ENCODE measurements at places on chromosomes 4 and X. TPM values are rescaled to one million over a fixed set of nuclear protein-coding genes. Genes with fewer than 3 reads are reported as not detected.

GRCh38 chr4:176444741-176445140 lies 125.0 kb downstream of the SPCS3 start:
- H3K36me3 ChIP-seq = no peaks in the 10 kb centered on the region
- no peak overlapping the region for H3K27ac ChIP-seq
- H3K4me1 ChIP-seq = no peaks in the 10 kb centered on the region
- DNase-seq = no peak
- H3K4me3 ChIP-seq = no peak overlapping the region

- no peaks in the 10 kb centered on the region for H3K4me1 ChIP-seq
- no peaks in the 10 kb centered on the region for H3K27me3 ChIP-seq
- H3K36me3 ChIP-seq = no peaks in the 10 kb centered on the region
- no peak for DNase-seq
Measured at GRCh38 chr4:6147441-6147840, 52.9 kb downstream of the JAKMIP1 start.

- DNase-seq = no peak
- H3K36me3 ChIP-seq = no peaks in the 10 kb centered on the region
- H3K27ac ChIP-seq = no peak overlapping the region
- no peak overlapping the region for H3K4me3 ChIP-seq
- no peaks in the 10 kb centered on the region for H3K4me1 ChIP-seq
Measured at GRCh38 chrX:20517565-20517964, 250.9 kb upstream of the RPS6KA3 start.

- H3K27ac ChIP-seq = no peak overlapping the region
- no peaks in the 10 kb centered on the region for H3K27me3 ChIP-seq
- H3K4me1 ChIP-seq = no peaks in the 10 kb centered on the region
- H3K36me3 ChIP-seq = no peaks in the 10 kb centered on the region
Measured at GRCh38 chr4:26978387-26979053, 117.9 kb downstream of the STIM2 start.

DNA sequence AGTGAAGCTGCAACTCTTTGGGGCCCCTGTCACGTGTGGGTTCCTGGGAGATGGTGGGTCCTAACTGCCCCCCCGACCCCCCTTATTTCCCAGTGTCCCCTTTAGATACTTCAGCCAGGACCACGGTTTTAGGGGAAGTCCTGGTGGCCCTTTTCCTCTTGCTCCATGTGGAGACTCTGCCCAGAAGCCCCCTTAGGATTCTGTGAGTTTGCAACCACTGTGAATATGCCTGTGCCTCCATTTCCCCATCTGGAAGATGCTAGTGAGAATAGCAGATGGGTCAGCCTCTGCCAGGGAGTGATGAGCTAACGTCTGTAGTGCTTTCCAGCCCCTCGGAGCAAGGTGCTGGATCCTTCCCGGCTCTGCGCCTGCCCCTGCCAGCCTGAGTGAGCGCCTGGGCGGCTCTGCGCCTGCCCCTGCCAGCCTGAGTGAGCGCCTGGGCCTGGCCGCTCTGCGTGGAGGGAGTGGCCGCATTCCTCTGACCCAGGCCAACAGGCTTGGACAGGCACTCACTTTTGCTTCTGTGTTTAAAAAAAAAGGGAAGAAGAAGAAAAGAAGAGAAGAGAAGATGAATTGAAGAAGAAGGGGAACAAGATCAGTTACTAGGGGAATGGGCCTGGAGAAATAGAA lies 6.7 kb upstream of the CITED1 start:
- no peaks in the 10 kb centered on the region for H3K36me3 ChIP-seq
- no peak overlapping the region for H3K27ac ChIP-seq
- H3K4me3 ChIP-seq = no peak overlapping the region
- peaks cover 9% of the 10 kb centered on the region for H3K4me1 ChIP-seq
- no peak for DNase-seq

GRCh38 chr4:111028795-111029194 lies 405.9 kb upstream of the PITX2 start:
- no peaks in the 10 kb centered on the region for H3K36me3 ChIP-seq
- no peak overlapping the region for H3K27ac ChIP-seq
- no peak overlapping the region for H3K4me3 ChIP-seq
- H3K4me1 ChIP-seq = no peaks in the 10 kb centered on the region

DNA sequence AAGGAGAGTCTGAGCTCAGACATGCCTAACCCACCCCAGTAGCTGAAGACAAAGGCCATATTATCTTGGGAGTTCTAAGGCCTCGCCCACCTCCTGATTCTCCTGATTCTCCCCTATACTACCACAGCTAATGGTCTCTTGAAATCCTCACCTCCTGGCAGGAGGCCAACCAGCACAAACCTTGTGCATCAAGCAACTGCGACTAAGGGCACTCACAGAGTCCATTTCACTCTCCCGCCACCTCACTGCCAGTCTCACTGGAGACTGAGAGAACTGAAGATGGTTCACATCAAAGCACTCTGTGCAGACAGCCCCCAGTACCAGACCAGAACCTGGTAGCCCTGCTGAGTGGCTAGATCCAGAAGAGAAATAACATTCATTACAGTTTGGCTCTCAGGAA lies 102.1 kb upstream of the KLF8 start:
- no peaks in the 10 kb centered on the region for H3K4me1 ChIP-seq
- H3K27ac ChIP-seq = no peak overlapping the region
- H3K36me3 ChIP-seq = no peaks in the 10 kb centered on the region
- DNase-seq = no peak

AMBN gene
- not detected for total RNA-seq

ATP8A1 gene
- total RNA-seq = 15.5 TPM

SPATA4 gene
- total RNA-seq = 0.57 TPM
